ENCODE measurements at places on chromosomes 2 and 18. TPM values are rescaled to one million over a fixed set of nuclear protein-coding genes. Genes with fewer than 3 reads are reported as not detected.

The DHRS9 gene
- total RNA-seq = 0.15 TPM

The CAPN14 gene
- total RNA-seq = not detected

The GPC1 gene
- total RNA-seq = 79.1 TPM

The PDE1A gene
- total RNA-seq = 0.12 TPM

The UPP2 gene
- not detected for total RNA-seq

The HRH4 gene
- total RNA-seq = not detected

The OSBPL6 gene
- total RNA-seq = 11.6 TPM

The LOXL3 gene
- 4.1 TPM for total RNA-seq

The ME2 gene
- 49.0 TPM for total RNA-seq
